ENCODE measurements at places on chromosomes 16 and 17.

GRCh38 chr16:66255647-66256046 lies 110.8 kb upstream of the CDH5 start:
- DNase-seq, result peak; percentile 4

- DNase-seq, result no peak
Measured at GRCh38 chr16:57538235-57538721, 1.9 kb upstream of the CCDC102A start.

DNA sequence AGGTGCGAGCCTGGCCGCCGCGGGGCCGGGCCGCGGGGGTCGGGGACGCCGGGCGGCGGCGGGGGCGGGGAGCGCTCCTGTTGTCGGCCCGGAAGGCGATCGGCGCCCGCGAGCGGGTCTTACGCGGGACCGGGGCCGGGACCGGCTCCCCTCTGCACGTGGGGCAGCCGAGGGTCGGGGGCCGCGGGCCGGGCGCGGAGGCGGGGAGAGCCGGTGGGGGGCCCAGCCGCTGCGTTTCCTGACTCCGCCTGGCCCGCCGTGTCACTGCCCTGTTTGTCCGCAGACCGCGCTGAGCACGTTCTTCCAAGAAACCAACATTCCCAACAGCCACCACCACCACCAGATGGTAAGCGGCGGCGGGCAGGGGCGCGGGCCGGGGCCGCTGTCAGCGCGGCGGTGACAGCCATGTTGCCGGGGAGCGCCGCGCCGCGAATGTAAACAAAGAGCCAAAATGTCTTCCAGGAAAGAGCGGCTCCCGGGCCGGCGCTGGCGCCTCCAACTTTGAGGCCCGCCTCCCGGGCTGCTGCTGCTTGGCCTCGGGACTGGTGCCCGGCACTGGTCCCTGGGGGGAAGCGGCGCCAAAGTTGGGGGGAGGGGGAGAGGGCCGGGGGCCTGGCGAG lies 586 bp downstream of the UBALD2 start:
- DNase-seq, result peak; percentile 75

DNA sequence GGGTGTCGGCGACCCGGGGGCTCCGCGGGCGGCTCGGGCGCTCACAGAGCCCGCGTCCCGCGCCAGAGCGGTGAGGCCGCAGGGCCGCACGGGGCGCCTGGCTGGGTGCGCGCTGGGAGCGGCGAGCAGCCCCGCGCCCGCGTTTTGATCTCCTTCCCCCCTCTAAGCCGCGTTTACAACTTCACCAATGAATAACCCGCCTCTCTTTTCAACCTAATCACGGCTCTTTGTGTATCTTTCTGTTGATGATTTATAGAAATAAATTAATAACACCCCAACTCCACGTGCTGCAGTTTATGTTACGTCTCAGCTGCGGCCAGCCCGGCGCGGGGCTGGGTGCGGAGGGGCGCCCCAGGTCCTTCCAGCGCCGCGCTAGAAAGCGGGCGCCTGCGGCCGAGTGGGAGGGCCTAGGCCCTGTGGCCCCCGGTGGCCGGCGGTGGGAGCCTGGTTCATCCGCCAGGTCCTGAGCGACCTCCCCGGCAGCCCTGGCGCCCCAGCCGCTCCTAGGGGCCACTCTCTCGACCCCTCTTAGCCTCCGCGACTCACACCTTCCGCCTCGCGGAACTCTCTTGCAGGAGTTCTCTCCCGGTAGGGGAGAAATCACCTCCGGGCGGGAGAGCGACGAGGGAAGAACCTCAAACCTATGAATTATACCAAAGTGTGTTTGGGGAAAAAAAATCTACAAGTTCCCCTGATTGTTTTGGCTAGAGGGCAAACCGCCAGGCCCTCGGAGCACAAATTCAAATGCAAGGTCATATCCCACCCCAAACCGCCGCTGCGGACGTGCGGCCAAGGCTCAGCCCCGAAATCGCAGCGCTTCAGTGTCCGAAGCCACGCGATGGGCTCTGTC lies 1.9 kb downstream of the HNF1B start:
- DNase-seq, result no peak

- DNase-seq, result no peak
Measured at GRCh38 chr17:79262624-79263023, 188.0 kb downstream of the ENGASE start.

DNA sequence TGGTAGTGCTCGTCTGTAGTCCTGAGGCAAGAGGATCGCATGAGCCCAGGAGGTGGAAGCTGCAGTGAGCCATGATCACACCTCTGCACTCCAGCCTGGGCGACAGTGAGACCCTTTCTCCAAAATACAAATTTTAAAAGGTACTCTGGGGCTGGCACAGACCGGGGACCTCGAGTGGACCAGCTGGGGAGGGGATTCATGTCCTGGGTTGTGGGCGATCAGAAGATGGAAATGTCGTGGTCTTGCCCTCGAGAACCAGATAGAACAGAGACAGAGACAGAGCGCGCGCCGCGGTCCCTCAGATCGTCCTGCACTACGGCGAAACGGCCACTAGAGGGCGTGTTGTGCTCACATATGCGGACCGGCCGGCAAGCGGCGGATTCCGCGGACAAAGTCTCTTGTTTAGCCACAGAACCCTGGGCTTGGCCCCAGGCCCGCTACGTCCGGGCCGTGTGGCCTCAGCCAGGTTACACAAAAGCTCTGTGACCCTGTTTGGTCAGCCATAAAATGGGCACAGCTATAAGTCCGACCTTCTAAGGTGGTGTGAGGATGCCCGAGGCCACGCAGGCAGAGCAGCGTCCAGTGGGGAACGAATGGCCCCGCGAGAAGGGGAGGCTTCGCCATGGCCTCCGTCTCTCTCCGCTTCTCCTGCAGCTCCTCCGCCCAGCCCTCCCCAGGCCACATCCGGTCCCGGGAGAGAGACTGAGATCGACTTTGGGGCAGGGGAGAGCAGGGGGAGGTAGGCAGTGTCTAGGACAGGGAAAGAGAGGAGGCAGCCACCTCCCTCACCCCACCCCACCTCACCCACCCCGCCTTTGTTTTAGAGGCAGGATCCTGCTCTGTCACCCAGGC lies 14.6 kb upstream of the SBK1 start:
- peak; percentile 88 for DNase-seq

- peak; percentile 40 for DNase-seq
Measured at GRCh38 chr17:34306466-34306865, 12.8 kb upstream of the CCL8 start.

DNA sequence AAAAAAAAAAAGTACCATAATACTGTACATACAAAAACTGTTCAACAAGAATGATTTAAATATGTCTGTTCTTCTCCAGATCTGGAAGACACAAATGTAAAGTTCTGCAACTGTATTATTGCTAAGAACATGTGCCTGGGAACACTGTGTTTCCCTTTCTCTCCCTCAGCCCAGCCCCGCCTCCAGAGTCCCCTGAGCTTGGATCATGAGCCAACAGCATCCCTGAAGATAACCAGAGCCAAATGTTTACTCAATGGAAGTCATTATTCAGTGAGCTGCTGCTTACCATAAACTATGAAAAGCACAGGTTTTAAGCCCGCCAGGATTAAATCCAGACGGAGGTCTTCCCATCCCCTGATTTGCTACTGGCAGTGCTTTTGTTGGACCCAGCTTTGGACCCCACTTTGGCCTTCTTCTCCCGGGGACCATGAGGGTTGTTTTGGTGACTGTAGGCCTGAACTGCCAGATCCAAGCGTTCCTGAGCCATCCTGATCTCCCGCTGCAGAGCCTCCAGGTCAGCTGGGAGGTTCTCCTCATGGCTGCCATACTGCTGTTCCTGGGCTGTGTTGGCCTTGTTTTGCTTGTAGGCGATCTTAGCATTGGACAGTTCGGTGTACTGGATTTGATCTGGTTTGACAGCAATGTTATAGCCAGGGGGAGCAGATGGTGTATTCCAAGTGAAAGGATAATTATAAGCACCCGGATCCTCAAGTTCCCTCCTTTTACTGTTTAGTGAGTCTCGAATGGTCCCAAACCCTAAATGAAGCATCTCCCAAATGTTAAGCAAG lies 25.6 kb downstream of the GJC1 start:
- peak; percentile 78 for DNase-seq

DNA sequence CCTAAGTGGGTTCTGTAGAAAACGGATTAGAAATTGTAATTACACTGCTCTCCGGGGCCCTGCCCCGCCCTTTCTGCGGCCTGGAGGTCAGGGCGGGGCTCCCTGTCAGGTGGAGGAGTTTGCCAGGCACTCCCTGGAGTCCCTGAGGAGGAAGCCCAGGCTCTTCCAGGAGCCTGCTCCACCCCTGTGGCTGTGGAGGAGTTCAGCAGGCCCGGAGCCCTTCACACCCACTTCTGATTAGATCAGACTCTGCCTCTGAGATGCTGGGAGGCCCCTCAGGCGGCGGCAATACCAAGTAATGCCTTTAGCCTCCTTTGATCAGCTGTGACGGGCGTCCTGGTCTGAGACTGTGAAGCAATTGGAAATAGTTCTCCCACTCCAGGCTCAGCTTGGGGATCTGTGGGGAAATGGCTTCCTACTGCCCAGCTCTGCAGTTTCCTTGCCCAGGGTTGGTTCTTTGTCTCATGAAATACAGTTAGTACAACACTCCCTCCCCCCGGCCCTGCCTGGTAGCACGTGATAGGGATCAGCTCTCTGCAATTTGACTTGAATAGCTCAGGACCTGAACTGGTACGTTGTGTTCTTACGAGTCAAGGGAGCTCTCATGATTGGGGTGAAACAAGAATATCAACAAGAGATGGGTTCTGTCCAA lies 22.3 kb downstream of the BAIAP2 start:
- no peak for DNase-seq

DNA sequence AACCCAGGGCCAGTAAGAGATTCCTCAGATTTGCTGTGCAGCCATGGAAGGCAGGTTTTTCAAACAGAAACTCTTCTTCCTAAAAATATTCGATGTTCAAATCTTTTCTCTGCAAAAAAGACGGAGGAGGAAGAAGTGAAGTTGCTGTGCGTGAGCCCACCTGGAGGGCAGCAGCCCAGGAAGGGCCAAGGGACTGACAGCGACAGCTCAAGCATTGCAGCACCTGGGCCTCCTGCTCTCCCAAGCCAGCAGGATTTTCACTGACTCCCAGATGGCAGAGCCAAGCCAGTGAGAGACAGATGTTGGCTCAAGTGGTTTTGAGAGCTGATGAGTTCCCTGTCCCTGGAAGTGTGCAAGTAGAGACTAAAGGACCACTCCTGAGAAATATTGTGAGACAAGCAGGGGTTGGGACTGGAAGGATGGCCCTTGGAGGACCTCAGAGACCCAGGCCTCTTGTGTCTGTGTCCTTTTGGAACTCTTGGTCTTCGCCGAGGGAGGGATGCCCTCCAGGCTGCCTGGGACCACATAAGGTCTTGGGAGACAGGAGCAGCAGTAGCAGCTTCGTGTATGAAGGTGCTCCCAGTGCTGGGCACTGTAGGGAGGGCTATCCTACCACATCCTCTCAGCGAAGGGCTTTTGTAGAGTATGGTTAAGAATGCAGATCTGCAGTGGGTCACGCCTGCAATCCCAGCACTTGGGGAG lies 29.3 kb upstream of the TNFRSF13B start:
- no peak for DNase-seq

DNA sequence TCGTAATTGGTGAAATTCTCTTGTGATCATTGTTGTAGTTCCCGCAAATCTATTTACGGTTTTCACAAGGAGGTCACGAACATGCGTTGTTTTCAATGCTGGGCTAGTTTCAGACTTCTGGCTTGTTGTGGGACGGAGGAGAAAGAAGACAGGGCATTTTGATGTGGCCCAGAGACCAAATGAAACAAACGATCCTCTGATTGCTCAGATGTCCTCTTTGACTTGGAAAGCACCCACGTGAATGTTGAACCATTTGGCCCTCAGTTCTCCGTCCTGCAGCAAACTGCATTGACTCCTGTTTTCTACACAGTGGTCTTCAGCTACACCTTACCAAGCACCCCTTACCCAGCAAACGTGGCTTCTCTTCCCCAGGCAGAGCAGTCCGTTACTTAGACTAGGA lies 391.0 kb downstream of the WWOX start:
- no peak for DNase-seq

DNA sequence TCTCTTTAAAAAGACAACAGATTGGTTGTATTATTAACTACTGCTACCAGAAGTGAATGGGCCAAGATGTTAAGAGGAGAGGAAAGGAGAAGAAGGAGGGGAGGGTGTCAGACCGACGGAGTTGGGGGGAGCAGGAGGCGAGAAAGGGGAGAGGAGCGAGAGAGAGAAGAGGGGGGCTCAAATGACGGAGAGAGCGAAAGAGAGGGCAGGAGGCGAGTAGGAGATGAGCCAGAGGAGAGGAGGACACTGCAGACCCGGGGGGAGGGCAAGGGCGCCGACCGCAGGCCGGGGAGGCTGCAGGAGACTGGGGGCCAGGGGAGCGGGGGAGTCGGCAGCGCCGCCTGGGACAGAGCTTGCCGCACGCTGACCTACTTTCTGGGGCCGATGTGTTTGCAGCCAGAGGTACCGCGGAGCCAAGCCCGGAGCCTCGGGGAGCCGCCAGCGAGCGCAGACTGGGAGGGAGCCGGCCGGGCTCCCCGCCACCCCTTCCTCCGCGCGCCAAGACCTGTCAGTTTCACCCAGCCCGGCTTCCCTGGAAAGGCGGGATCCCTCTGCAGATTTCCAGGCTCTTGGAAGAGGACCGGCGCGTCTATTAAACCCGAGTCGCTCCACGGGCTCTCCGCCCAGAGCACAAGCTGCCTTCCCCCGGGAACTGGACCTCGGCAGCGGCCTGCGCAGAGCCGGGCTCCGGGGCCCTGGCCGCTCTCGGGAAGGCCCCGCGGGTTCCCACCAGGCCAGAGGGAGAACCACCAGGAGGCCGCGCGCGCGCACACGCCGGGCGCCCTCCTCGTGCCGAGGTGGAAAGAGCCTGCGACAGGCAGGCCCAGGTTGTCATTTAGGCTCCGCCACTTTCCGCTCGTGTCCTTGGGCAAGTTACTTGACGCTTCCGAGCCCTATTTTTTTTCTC lies 74.6 kb downstream of the CMC2 start:
- peak; percentile 91 for DNase-seq

GRCh38 chr17:27242951-27243350 lies 51.0 kb upstream of the WSB1 start:
- DNase-seq, result no peak

DNA sequence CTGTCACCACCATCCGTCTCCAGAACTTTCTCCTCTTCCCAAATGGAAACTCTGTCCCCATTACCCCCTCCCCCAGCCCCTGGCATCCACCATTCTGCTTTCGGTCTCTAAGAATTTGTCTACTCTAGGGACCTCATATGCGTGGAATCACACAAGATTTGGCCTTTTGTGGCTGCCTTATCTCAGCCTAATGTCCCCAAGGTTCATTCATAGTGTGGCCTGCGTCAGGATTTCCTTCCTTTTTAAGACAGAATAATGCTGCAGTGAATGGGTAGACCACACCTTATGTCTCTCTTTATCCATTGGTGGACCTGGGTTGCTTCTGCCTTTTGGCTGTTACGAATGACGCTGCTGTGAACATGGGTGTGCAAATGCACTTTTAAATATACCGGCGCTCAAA lies 139.7 kb upstream of the PLCG2 start:
- no peak for DNase-seq

DNA sequence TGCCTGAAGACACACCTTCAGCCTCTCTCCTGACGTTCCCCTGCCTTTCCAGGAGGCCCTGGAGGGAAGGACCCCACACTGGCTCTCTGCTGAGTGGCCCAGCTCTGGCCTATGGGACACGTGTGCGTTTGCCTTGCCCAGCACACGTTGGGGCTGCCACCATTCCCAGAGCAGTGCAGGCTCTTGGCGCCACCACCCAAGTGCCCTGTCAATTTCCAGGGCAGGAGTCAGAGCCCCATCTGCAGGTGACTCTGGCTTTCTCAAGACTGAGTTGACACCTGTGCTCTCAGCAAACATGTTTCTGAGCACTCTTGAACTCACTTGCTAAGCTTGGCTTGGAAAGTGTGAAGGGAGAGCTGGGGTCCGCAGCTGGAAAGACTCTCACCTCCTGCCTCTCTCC lies 4.7 kb upstream of the IRF8 start:
- no peak for DNase-seq

GRCh38 chr17:77316191-77316641 lies 175.4 kb downstream of the SEC14L1 start:
- peak; percentile 75 for DNase-seq
